ENCODE measurements at places on chromosomes 5 and 9.

DNA sequence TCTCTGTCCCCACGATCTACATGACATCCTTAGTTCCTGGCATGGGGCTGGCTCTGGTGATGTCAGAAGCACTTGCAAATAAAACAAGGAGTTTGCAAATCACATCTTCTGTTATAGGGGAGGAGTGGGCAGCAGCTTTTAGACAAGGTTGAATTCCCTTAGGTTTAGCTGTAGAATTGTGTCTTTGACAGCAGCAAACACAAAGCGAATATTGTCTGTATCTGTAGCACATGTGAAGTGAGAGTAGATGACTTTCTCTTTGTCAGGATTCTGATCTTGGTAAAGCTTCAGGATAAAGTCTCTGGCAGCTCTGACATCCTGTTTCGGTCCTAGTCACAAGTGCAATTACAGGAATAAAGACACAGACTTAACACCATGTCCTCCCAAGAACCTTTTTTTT is 224.3 kb downstream of the GNA14 start:
- DNase-seq: no peak

GRCh38 chr9:109765278-109765677 is 14.7 kb upstream of the PALM2AKAP2 start:
- DNase-seq: no peak

- DNase-seq: no peak
Measured at GRCh38 chr5:117454716-117455212, 880.1 kb upstream of the SEMA6A start.

DNA sequence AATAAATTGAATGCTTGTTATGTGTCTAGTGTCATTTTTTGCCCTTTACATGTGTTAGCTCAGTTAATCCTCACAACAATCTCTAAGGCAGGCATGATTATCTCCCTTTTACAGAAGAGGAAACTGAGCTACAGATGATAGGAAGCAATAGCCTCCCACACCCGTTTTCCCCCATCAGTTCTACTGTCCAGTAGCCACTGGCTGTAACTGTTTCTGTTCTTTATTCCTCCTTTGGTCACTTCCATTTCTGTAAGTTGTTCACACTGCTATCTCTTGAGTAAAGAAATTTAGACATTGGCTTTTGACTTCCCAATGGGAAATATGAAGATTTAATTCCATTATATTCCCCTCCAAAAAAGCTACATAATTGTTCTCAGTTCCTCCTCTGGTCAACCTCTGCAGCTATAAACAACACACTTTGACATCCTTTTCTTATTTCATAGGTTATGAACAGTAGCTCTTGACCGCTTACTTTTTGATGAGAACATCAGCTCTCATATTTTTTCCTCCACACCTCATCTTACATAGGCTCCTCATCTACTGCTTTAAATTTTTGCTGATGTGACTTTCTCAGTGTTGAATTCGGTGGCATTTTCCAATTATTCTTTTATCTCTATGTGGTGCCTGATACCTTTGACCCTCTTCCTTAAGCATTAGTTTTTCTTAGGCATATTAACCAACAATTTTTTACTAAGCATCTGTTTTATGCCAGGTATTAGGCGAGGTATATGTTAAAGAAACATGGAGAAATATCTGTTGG is 21.4 kb downstream of the SPZ1 start:
- DNase-seq: no peak

GRCh38 chr9:98342820-98343210 is 87.4 kb upstream of the TBC1D2 start:
- DNase-seq: no peak

- DNase-seq: no peak
Measured at GRCh38 chr5:108339220-108339619, 42.7 kb downstream of the FBXL17 start.

- no peak for DNase-seq
Measured at GRCh38 chr9:83986195-83986594, 5.6 kb downstream of the RMI1 start.

- DNase-seq: no peak
Measured at GRCh38 chr9:111659691-111660090, 1.7 kb upstream of the GNG10 start.

GRCh38 chr9:77304543-77304942 is 127.2 kb downstream of the VPS13A start:
- no peak for DNase-seq

DNA sequence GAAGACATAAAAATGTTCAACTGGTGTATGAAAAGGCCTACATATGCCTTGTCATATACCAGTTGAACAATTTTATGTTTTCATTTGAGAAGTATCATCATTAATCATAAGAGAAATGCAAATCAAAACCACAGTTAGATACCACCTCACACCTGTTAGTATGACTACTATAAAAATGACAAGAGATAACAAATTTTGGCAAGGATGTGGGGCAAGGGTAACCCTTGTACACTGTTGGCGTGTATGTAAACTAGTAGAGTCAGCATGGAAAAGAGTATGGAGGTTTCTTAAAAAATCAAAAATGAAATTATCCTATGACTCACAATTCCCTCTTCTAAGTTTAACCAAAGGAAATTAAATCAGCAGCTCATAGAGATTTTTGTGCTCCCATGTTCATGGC is 250.4 kb upstream of the ST8SIA4 start:
- DNase-seq: no peak

DNA sequence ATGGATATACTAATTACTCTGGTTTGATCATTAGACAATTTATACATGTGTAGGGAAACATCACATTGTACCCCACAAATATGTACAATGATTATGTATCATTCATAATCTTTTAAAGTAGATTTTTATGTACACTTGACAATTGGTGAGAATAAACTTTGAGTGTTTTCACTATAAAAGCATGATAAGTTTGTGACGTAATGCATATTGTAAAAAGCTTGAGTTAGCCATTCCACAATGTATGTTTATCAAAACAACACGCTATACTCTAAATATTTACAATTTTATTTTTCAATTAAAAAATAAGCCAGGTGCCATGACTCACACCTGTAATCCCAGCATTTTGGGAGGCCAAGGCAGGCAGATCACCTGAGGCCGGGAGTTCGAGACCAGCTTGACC is 360.1 kb upstream of the ITGA1 start:
- DNase-seq: no peak

GRCh38 chr5:160054831-160055230 is 45.9 kb downstream of the TTC1 start:
- no peak for DNase-seq

- no peak for DNase-seq
Measured at GRCh38 chr5:177528631-177529030, 11.9 kb upstream of the DDX41 start.

DNA sequence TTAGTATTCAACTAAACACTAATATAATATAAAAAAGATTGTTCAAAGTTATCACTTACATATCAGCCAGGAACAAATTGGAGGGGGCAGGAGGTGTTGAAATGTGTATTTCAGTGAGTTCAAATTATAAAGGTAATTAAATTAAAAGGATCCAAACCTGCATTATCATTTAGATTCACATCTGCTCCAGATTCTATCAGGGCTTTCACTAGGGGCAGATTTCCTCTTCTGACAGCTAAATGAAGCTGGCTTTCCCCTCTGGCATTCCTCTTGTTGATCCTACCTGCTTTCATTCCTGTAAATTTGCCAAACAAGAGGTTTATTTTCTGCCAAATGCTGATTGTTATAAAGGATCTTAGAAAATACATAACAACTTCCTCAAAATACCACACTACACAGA is 86.3 kb upstream of the GCNT4 start:
- no peak for DNase-seq

GRCh38 chr5:52837068-52837467 is 49.4 kb downstream of the ITGA1 start:
- no peak for DNase-seq

- no peak for DNase-seq
Measured at GRCh38 chr5:125209650-125210049, 463.2 kb upstream of the ZNF608 start.
